ENCODE measurements at places on chromosomes 1 and 21. TPM values are rescaled to one million over a fixed set of nuclear protein-coding genes. Genes with fewer than 3 reads are reported as not detected.
A peak's percentile ranks its signal among the peaks of the same experiment; 100 is the strongest.

GRCh38 chr1:38221006-38221649 lies 174.5 kb upstream of the POU3F1 start:
- no peak for DNase-seq

GRCh38 chr21:36127977-36128376 lies 6.9 kb upstream of the CBR3 start:
- no peak for DNase-seq

DNA sequence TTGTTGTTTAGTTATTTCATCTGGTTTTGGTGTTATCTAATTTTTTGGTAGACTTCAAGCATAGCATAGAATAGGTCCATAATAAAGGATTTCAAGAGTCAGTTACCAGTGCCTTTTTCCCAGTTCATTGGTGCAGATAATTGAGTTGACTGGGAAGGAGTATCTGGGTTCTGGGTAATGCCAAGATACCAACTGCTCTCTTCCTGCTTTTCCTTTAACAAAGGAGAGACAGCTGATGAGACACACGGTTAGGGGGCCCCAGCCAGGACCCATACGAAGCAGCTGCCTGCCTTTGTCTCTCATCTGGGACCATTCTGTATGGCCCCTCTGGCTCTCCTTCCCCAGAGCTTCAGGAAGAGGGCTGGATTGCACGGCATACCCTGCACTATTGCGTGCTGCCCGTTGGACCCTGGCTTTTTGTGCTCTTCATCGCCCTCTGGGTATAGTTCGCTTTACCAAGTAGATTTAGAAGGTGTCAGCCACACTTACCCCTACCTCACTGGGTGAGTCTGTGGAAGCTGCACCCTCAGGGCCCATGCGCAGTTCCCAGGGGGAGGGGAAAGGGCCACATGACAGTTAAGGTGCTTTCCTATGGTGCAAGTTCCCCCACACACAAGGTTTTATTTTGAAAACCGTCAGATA lies 7.0 kb downstream of the NAV1 start:
- DNase-seq: no peak

- DNase-seq: no peak
These were observed 831 bp downstream of the CSRP1 start for GRCh38 chr1:201506092-201506491.

RAB7B gene
- not detected for total RNA-seq

DNA sequence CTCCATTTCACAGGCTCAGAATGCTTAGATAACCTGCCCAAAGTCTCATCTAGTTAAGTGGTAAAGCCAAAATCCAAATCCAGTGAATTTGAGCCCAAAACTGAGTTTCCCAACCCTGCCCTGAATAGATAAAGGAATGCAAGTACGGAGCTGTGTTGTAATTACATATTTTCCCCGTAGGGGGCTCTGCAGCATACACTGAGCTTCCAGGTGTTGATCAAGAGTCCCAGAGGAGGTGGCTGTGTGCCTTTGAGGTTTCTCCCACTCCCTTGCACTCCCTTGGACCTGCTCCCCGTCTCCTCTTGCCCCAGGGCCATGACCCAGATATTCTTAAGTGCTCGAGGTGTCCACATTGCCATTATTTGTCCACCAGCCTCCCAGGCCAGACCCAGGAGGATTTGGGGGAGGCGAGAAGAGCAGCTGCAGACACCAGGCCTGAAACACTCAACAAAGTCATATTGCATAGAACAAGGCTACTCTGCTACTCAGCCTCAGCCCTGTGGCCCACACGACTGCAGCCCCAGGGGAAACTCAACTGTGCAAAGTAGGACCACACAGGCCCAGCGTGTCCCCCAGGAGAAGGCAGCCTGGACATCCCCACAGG lies 18.4 kb upstream of the LY9 start:
- DNase-seq: peak; percentile 46

GRCh38 chr1:242467556-242468145 lies 56.8 kb downstream of the PLD5 start:
- DNase-seq: peak; percentile 63

- no peak for DNase-seq
These were observed 30.2 kb downstream of the EVI5 start for GRCh38 chr1:92754719-92755050.

WNT3A gene
- total RNA-seq: not detected

- no peak for DNase-seq
These were observed 22.7 kb downstream of the COL6A2 start for GRCh38 chr21:46120301-46121285.

SCCPDH gene
- 19.5 TPM for total RNA-seq

DNA sequence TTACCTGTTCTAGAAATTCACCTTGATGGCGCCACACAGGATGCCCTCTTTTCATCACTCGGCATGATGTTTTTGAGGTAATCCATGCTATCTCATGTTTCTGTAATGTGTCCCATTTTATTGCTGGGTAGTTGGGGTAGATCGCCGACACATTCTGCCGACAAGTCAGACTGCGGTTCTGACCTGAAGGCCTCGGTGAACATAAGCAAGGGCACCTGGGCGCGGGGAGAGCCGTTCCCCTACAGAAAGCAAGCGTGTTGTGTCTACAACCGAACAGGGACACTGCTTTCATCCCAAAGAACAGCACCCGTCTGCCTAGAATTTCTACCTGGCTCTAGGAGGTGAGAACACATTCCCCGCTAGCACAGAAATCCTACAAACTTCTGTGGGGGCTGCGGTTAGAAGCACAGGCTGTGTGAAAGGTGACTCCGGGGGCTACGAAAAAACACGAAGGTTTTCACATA lies 149.2 kb downstream of the PPIAL4G start:
- no peak for DNase-seq

DNA sequence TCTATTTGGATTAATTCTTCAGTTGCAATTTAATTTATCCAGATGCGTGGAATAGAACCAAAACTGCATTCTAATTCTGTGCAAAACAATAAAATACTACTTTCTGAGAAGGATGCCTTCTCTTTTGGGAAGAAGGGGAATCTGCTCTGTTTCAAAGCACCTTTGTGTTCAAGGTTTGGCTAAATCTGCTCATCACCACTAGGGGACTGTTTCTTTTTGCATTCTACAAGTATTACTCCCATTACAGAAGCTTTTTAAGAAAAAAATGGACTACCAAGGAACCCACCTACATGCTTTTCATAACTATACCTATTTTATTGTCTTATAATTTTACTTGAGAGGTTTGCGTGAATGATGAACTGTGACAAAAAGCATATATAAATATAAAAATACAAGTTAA lies 18.2 kb downstream of the MRPS6 start:
- DNase-seq: no peak

DNA sequence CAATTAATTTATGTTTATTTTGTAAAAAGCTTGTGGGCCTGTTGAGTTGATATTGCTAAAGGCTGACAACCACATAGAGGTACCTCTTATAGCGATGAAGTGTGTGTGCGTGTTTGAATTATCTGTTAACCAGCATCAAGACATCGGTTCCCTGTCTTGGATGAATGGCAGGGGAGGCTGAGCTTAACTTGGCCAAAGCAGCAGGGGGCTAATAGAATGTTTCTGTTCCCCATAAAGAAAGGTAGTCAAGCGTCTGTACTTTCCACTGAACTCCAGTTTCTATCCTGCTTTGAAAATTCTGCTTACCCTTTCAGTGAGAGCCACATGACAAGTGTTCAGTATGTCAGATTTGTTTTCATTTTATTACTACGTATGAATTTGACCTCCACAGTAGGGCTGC lies 63.0 kb downstream of the ROR1 start:
- no peak for DNase-seq

FAM151A gene
- not detected for total RNA-seq

GRCh38 chr1:41236781-41237180 lies 5.3 kb downstream of the SCMH1 start:
- DNase-seq: no peak

GRCh38 chr1:172398193-172398592 lies 22.3 kb upstream of the C1orf105 start:
- no peak for DNase-seq

- no peak for DNase-seq
These were observed 43.4 kb upstream of the ANGPTL7 start for GRCh38 chr1:11145741-11146140.

LRRC39 gene
- 0.64 TPM for total RNA-seq

- peak; percentile 8 for DNase-seq
These were observed 41.5 kb downstream of the SPATA46 start for GRCh38 chr1:162335126-162335525.

DNA sequence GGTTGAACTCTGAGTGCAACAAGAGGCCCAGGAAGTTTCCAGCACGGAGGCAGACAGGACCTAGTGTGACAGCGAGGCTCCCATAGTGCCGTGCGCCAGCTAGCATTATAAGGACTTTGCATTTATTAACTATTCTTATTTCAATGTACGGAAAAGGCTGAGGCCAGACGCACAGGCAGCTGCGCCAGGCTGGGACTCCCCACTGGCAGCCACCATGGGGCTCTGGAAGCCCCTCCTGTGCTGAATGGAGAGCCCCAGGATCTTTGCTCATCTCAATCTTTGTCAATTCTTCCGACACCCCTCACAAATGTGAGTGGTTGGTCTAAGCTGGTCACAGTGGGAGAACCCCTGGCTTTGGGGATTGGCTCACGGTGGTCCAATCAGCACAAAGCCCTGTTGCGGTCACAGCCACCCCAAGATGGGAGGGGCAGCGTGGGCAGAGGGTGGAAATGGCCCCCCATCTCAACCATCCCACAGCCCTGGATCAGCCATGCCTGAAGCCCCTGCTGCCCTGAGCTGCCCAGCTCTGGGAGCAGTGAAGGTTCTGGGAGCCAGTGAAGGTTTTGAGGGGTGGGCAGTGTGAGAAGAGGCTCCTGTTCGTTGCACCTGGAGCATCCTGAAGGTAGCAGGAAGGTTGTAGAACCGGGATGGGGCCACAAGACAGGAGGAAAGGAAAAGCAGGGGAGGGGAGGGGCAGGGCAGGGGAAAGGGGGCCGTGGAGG lies 59.5 kb upstream of the ADARB1 start:
- no peak for DNase-seq

DNA sequence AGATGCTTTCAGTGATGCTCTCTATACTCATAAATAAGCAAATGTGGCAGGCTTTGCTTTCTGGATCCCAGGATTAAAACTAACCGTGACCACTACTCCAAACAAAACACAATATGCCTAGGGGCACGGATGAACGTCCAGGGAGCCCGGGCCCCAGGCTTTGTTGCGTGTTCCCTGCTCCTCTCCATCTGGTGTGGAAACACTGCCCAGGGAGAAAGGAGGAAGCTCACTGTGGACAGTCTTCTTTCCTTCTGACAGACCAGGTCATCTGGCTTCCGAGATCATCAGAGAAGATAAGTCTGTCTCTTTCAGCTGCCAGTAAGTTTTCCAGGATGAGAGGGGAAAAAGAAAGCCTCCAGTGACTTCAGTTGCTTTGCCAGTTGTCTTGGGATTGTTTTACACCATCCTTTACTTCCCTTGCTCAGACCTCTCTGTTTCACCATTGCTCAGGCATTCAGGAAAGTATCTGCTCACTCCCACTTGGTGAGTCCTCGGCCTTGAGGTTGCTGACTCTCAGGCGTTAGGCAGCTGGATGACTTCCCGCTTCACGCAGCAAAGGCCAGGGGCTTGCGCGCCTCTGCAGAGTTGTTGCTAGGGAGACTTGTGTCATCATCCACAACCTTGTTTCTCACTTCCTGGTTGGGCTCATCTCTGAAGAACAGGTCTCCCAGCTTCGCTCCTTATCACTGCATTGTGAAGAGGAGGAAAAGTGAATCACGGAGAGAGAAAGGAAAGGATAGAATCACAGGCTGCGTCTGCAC lies 20.6 kb upstream of the PGD start:
- DNase-seq: no peak

DNA sequence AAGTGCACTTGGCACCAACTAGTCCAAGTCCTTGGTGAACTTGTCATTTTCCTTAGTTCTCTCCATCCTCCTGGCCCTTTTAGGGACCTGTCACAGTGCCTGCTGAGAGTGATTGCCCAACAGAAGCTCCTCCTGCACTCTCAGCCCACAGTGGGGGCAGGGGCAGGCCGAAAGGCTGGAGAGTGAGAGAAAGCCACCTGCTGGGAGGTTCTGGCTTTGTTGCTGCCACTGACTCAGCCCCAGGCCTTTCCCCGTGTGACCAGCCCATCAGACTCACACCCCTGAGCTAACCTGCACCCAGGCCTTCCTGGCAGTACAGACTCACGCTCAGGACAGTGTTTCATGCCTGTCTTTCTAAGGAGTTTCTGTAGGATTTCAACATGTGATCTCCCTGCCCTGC lies 17.1 kb upstream of the PROK1 start:
- DNase-seq: peak; percentile 30

HPCAL4 gene
- not detected for total RNA-seq

DNA sequence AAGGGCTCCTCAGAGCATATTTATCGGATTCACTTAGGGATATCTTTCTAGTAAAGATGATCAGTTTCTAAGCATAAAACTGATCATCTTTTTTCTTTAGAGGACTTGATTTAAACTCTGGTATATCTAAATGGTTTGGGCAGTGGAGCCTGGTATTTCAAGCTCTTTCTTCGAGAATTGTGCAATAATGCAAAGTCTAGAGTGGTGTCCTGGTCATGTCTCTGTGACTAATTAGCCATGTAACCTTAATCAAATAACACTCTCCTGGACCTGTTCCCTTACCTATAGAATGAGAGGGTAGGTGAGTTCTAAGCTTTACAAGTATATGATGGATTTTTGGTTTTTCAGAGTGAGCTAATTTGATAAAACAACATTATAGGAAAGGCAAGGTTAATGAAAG lies 225.2 kb downstream of the RPS6KC1 start:
- DNase-seq: no peak

GRCh38 chr21:40622531-40622930 lies 224.4 kb downstream of the DSCAM start:
- no peak for DNase-seq

- DNase-seq: no peak
These were observed 60.8 kb upstream of the LBR start for GRCh38 chr1:225488676-225489075.

GRCh38 chr1:113442131-113442530 lies 51.8 kb downstream of the MAGI3 start:
- DNase-seq: no peak

DNA sequence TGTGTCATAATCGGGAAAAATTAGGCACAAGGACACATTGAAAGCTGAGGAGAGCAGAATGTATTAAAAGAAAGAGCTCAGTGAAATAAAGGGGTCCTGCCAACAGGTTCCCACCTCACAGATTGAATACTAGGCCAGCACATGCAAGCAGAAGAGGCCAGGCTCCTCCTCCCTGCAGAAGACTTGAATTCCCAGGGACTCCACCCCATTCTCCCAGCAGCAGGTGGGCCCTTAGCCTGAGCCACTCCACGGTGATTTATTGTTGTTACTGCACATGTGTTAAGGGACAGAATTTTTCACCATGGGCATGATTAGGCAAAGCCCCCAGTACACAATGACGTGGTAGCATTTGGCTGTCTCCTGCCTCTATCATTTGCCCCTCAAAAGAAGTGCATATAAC lies 1844.7 kb downstream of the NCAM2 start:
- DNase-seq: no peak

All from endothelial cell (in vitro differentiated cells).